ENCODE measurements at places on chromosomes 7 and 10.

DNA sequence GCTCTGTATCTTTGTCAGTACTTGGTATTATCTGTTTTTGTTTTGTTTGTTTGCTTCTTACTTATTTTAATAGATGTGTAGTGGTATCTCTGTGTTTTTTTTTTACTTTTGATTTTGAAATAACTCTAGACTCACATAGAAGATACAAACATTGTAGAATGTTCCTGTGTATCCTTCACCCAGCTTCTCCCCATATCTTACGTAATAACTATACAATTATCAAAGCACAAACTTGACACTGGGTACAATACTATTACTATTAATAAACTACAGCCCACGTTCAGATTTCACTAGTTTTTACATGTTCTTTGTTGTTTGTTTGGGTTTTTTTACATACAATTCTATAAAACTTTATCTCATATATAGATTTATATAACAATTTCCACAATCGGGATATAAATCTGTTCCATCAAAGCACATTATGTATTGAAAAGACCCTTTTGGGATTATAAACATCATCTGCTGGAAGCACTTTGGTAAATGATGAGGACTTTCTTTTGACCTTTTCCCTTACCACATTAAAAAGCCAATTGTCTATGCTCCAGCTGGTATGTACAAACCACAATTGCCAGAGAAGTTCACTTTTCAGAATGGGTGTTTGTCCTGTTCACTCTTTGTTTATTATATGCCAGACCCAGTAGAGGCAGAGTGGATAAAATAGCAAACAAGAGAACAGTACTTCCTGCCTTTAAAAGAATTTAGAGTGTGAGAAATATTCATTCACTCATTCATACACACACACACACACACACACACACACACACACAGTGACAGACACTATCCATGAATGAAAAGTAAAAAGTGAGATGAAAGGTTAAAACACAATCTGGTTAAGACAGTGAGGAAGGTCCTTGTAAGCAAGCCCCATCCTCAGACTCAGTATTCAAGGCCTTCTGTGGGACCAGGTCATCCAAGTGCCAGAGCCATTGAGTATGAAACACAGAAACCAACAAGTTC is 113.0 kb downstream of the SGMS1 start:
- peak; percentile 8 for DNase-seq

- no peak for DNase-seq
Measured at GRCh38 chr7:91875851-91876250, 4.7 kb downstream of the MTERF1 start.

DNA sequence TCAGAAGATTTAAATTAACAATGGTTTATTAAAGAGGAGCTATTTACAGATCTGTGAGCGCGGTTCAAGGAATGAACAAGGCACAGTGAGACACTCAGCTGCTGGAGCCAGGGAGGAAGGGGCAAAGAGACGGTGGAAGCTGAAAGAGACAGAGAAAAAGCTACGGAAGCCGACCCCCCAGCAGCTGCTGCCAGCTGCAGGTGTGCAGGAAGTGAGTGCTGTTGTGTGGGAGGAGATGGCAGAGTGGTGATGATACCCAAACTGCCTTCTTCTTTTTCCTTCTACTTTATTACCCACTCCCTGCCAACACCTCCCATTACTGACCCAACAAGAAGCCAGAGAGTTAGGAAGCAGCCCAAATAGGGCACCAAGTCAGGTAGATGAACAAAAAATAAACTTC is 41.9 kb upstream of the MBL2 start:
- no peak for DNase-seq

- no peak for DNase-seq
Measured at GRCh38 chr10:126959906-126960685, 54.9 kb downstream of the DOCK1 start.

DNA sequence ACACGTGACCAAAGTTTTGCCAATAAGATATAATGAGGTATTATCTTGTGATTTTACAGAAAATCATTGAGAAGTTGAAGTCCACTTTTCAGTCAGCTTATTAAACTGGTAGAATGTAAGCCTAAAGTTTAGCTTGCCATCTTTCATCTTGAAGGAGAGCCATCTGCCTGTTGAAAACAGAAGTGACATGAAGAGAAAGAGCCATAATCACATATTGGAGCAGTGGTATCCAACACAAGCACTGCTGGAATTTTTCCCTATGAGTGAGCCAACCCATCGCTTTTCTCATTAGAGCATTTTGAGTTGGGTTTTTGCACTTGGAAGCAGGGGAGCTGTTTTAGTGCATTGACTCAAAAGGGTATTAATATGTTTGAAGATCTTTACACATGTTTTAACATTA is 117.6 kb upstream of the FERD3L start:
- no peak for DNase-seq

DNA sequence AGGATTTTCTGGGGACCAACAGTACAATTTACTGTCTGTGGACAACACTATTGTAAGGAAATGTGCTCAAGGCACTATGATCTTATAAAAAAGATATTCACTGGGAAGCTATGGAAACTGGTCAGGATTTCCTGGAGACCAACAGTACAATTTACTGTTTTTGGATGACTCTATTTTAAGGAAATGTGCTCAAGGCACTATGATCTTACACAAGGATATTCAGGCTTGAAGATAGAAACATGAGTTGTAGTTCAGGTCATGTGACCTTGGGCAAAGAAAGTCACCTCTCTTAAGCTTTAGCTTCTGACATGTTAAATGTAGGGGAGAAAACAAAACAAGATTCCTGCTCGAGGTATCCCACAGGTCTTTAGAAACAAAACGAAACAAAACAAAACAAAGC is 1.7 kb upstream of the ITPRID1 start:
- no peak for DNase-seq

DNA sequence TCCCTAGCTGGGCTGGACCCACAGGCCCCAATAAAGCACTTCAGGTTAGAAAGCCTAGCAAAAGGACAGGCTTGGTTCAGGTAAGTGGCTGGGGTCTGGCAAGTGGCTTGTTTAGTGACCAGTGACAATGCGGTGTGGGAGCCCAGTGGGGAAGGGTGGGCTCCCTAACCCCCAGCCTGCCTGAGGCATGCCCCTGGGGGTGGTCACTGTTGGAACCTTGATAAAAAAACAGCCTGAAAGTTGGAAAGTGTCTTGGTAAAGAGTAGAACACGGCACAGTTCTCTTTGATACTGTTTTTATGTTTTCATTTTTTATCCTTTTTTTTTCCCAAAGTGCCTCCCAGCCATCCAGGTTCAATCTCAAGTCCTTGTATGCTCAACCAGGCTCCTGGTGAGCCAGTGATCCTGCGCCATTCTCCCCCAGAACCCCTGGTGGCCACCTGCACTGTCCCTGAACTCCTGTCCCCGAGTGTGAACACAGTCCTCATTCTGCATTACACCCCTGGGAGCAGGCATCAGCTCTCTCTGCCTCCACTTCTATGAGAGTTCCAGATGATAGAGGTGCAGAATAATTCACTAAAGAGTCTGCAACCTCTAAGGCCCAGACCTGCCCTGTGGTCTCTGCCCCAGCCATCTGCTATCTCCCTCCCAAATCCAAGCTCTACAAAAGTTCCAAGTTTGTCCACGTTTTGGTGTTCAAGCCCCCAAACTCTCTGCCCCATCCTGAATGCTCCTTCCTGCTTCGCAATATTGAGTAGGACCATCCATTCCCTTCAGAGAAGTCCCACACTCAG is 15.0 kb upstream of the CXCL12 start:
- no peak for DNase-seq

GRCh38 chr10:32142646-32143045 is 86.4 kb upstream of the KIF5B start:
- no peak for DNase-seq

GRCh38 chr7:92750946-92751345 is 85.4 kb downstream of the CDK6 start:
- no peak for DNase-seq

Measured in CD4-positive, alpha-beta T cell treated with Interleukin-12 subunit alpha and Interleukin-12 subunit beta, for 1 hour (primary cell).